Right atrium auricular region (tissue), 2 donors: ENCODE measurements at places on chromosomes 12 and 14. TPM values are rescaled to one million over a fixed set of nuclear protein-coding genes. Genes with fewer than 3 reads are reported as not detected.

DNA sequence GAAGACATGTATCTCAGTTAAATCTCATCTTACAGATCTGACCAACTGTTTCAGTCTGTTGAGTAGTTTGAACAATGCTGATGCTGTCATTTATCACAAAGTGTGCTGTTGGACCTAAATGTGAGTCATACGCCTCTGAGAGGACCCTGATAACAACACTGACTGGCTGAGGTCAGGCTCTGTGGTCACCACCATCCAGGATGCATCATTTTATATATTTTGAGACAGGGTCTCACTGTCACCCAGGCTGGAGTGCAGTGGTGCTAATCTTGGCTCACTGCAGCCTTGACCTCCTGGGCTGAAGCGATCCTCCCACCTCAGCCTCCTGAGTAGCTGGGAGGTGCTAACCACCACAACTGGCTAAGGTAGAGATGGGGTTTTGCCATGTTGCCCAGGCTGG, 181.0 kb upstream of the RGS6 start:
- H3K27me3 ChIP-seq = no peaks in the 10 kb centered on the region
- H3K4me3 ChIP-seq = no peak overlapping the region
- no peak overlapping the region for H3K27ac ChIP-seq
- H3K36me3 ChIP-seq = no peaks in the 10 kb centered on the region
- no peak for DNase-seq

GPX2 gene
- not detected for total RNA-seq

GRCh38 chr12:67637718-67638117, 10.8 kb upstream of the DYRK2 start:
- DNase-seq = no peak
- no peak overlapping the region for H3K4me3 ChIP-seq
- H3K27ac ChIP-seq = no peak overlapping the region
- no peaks in the 10 kb centered on the region for H3K4me1 ChIP-seq
- no peaks in the 10 kb centered on the region for H3K27me3 ChIP-seq

RNASE13 gene
- total RNA-seq = not detected

TAS2R42 gene
- not detected for total RNA-seq

- no peak for DNase-seq
- H3K27ac ChIP-seq = no peak overlapping the region
- no peak overlapping the region for H3K4me3 ChIP-seq
Measured at GRCh38 chr12:62375603-62376002, 91.0 kb upstream of the MON2 start.

DNA sequence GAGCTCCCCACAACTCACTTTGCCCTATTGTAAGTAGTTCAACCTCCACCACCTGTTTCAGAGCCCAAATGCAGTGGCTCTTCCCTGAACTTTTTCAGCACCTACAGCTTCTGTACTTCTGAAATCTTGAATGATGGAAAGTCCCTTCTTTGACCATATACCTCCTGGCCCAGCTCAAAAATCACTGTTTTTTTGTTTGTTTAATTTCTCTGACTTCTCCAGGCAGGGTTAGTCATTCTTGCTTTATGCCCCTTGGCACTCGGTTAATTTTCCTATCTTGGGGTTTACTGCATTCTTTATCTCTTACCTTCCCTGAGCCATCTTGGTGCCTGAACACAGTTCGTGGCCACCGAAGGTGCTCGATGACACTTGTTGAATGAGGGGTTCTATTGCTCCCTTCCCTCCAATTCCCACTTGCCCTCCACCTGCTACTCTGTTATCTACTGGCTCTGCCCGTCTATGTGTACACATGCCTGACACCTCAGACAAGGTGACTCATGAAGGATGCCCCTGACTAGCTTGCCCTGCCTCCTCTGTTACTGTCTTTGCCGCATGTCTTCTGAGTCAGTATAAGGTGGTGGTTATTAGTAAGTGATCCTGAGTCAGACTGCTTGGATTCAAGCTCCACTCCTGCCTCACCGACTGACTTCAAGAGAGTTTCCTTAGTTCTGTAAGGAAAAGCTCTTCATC, 4.4 kb downstream of the AMHR2 start:
- H3K4me3 ChIP-seq = no peak overlapping the region
- no peaks in the 10 kb centered on the region for H3K36me3 ChIP-seq
- no peak overlapping the region for H3K27ac ChIP-seq
- no peaks in the 10 kb centered on the region for H3K27me3 ChIP-seq

- H3K4me3 ChIP-seq = no peak overlapping the region
- no peaks in the 10 kb centered on the region for H3K36me3 ChIP-seq
- no peaks in the 10 kb centered on the region for H3K4me1 ChIP-seq
- H3K27ac ChIP-seq = no peak overlapping the region
- no peaks in the 10 kb centered on the region for H3K27me3 ChIP-seq
- DNase-seq = no peak
Measured at GRCh38 chr12:90099288-90099687, 390.6 kb upstream of the ATP2B1 start.
